IPS-NIHi11 (cell line): ENCODE measurements at places on chromosomes 2 and 18.

DNA sequence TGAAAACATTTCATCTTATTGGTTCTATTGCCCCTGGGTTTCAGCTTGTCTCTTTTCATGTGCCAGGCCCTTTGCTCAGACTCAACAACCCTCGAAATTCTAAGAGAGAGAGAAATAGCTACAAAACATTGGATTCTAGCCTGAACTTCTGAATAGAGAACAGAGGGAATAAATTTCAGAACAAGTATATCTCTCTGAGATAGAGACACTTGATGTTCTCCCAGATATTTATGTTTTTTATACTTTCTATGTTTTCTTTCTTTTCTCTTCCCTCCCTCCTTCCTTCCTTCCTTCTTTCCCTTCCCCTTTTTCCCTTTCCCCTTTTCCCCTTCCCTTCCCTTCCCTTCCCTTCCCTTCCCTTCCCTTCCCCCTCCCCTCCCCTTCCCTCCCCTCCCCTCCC, 279.5 kb upstream of the SPRED2 start:
- no peak for DNase-seq

GRCh38 chr2:112918256-112918655, 7.3 kb downstream of the IL37 start:
- no peak for DNase-seq

- DNase-seq = no peak
Measured at GRCh38 chr18:74456349-74457042, 612 bp downstream of the DIPK1C start.

DNA sequence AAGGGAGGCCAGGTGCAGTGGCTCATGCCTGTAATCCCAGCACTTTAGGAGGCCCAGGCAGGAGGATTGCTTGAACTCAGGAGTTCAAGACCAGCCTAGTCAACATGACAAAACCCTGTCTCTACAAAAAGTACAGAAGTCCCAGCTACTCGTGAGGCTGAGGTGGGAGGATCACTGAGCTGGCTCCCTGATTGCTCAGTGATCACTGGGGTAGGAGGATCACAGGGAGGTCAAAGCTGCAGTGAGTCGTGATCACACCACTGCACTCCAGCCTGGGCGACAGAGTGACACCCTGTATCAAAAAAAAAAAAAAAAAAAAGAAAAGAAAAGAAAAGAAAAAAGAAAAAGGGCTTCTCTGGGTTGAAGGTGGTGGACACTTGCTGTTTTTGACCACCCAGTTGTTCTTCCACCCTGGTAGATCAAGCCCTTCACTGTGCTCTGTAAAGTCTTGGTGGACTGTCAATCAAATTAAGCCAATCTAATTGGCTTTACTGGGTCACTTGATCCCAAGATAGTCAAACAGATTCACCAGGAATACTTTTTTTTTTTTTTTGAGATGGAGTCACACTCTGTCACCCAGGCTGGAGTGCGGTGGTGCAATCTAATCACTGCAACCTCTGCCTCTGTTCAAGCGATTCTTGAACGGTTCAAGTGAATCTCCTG, 191.6 kb downstream of the AGPS start:
- DNase-seq = no peak

DNA sequence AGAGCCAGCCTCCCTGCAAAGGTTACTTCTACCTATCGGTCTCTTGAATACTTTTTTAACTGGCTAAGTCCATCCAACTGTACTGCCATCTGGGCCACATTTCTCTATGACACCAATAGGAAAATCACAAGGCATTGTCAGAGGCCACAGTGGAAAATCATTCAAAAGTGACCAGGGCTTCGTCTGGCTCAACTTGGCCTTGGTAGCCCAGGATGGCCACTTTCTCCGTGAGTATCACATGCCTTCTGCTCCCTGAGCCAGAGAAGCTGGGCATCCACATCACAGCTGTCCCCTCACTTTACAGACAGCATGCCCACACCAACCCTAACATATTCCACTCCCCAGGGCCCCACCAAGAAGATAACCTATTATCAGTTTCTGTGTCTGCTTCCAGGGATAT, 5.8 kb downstream of the CIB4 start:
- DNase-seq = no peak

DNA sequence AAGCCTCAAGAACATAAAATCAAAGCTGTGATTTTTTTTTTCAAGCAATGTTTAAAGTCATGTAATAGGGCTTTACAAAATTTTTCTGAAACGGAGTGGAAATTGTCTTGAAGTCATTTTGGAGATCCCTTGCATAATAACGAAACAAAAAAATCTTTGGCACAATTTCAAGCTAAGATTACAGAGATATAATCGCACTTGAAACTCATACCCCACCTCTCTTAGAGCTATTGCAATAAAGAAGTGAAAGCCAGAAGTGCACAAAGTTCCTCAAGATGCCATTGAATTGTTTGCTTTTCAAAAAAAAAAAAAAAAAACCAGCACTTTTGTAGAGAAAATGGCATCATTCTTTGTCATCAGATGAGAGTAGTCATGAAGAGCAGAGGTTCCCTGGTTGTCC, 152.3 kb downstream of the PAX3 start:
- no peak for DNase-seq

GRCh38 chr2:18276583-18277075, 283.8 kb downstream of the RDH14 start:
- DNase-seq = no peak

GRCh38 chr2:239871481-239872435, 153.4 kb downstream of the NDUFA10 start:
- DNase-seq = no peak
